ENCODE measurements at places on chromosomes 2 and 18. TPM values are rescaled to one million over a fixed set of nuclear protein-coding genes. Genes with fewer than 3 reads are reported as not detected.

LGALSL gene
- 8.7 TPM for total RNA-seq

CNTNAP5 gene
- not detected for total RNA-seq

CCDC141 gene
- total RNA-seq, result not detected

GALR1 gene
- not detected for total RNA-seq

ADRA2B gene
- total RNA-seq, result 0.09 TPM

IL36RN gene
- 0.21 TPM for total RNA-seq

DNAH6 gene
- total RNA-seq, result 0.05 TPM

C1GALT1C1L gene
- 2.0 TPM for total RNA-seq

GPR35 gene
- total RNA-seq, result 0.50 TPM

LOXL3 gene
- total RNA-seq, result 0.50 TPM

LDLRAD4 gene
- 2.3 TPM for total RNA-seq

MROH2A gene
- 0.26 TPM for total RNA-seq

NEURL3 gene
- total RNA-seq, result 0.67 TPM

SGPP2 gene
- 0.42 TPM for total RNA-seq

PLA2R1 gene
- 1.9 TPM for total RNA-seq

GPR45 gene
- total RNA-seq, result not detected

CERKL gene
- total RNA-seq, result 0.15 TPM

Measured in A549 treated with Mapracorat at 1 μM for 4 hours (cell line).